ENCODE measurements at places on chromosomes 1 and 21.
A peak's percentile ranks its signal among the peaks of the same experiment; 100 is the strongest.

DNA sequence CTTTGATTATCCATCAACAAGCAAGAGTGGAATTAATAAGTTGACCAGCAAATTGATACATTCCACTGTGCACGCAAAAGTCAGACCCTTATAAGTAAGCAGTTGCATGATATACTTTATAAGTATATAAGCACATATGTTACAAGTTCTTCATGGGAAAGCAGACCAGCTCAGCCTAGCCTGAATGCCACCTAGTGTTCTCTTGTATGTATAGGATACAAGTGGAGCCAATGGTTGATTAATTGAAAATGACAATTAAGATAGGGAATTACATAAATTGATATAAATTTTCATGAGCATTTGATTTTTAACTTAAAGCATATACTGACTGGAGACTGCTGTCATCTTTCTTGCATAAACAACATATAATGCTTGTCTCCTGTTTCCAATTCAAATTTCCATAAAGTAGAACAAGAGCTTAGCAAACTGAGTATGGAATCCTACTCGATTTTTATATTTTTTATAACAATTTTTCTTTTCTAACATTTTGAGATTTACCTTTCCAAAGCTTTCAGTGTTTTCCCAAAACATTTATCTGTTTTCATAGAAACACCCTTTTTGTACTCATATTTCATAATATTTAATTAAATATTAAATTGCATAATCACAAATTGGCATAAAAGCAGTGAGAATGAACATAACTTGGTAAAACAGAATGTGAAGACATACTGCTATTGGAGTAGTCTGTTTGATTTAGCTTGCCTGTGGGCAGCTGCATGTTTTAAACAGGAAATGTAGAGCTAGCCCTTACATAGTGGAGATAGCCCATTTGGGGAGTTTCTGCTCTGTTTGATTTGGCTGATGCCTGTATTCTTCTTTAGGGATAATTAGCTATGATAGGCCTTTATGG lies 62.8 kb downstream of the MAGI3 start:
- DNase-seq: peak; percentile 70

GRCh38 chr1:184350573-184350972 lies 36.3 kb upstream of the C1orf21 start:
- peak; percentile 75 for DNase-seq

DNA sequence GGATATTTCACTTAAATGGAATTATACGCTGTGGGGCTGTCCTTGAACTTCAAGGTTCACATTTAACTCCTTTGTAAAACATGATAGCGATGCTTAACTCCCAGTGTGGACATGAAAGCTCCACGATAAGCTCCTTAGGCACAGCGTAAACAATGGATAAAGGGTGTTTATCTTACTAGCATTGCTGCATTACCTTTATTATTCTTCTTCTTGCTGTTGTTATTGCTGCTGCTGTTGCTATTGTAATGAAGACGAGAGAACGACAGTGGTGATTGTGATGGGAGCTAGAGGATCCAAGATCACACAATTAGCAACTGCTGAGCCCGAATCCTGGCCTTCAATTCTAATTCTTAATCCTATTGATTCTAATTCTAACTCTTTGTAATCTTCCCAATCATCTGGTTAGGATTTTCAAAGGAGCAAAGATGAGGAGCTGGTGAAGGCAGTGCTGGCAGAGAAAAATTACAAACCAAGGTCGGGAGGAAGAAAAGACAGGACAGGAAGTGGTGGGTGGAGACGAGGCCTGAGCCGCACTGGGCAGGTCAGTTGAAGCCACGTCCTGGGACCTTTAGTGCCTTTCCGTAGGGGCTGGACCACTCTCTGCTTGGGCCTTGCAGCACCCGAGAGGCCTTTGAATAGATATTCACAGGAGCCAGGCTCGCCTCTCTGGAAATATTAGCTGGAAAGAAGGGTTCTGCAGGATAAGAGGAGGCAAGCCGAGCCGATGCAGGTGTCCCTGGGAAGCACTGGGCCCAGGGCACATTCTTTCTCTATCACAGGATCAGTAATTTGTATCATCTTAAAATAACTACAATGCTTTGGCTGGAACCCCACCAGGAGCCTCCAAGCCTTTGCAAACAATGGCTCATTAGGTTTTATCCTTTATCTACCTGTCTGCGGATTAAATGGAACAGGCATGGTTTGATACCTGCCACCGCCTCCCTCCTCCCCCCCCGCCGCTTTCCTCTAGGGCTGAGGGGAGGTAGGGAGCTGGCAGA lies 571.6 kb downstream of the AJAP1 start:
- no peak for DNase-seq

GRCh38 chr1:90831910-90832309 lies 114.8 kb upstream of the BARHL2 start:
- no peak for DNase-seq

GRCh38 chr1:172375211-172375631 lies 45.3 kb upstream of the C1orf105 start:
- no peak for DNase-seq

GRCh38 chr1:26020330-26020768 lies 1.2 kb upstream of the EXTL1 start:
- no peak for DNase-seq

DNA sequence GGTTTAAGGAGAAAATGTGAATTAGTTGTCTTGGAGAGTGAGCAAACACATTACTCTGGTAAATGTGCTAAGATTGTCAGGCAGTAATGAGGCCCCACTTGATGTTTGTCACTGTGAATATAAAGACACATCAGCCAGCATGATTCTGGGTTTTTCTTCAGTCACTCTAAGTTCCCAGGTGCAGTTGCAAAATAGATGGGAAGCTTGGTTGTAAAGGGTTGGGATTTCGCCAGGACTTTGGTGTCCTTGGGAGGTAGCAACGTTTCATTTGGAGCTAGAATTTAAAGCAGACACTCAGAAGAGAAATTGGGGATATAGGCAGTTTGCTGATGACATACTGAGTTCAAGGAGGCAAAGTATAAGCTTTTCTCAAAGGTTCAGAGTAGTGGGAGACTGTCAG lies 154.3 kb downstream of the MAST2 start:
- DNase-seq: no peak

GRCh38 chr1:33378524-33378923 lies 52.4 kb downstream of the PHC2 start:
- peak; percentile 16 for DNase-seq

DNA sequence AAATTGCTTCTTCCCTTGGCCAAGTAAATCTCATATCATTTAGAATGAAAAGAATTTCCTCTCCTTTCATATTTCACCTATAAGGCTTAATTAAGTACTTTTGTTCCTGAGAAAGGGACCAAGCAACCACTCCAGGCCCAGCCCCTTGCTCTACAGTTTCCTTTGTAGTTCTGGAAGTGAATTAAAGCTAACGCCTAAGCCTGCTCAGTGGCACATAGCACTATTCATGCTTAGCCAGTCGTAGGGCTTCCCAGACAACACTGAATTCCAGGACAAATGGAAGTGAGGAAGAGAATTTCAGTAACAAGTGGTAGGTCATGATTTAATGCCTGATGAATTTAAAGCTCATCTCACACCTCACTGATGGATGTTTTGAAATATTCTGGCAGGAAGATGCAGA lies 73.3 kb downstream of the RPAP2 start:
- no peak for DNase-seq

GRCh38 chr1:96520579-96520947 lies 201.0 kb upstream of the PTBP2 start:
- DNase-seq: no peak

GRCh38 chr1:11180342-11180744 lies 8.8 kb upstream of the ANGPTL7 start:
- DNase-seq: no peak

All from OCI-M1 (cell line).